ENCODE measurements at places on chromosomes 13 and 19. TPM values are rescaled to one million over a fixed set of nuclear protein-coding genes. Genes with fewer than 3 reads are reported as not detected.

DNA sequence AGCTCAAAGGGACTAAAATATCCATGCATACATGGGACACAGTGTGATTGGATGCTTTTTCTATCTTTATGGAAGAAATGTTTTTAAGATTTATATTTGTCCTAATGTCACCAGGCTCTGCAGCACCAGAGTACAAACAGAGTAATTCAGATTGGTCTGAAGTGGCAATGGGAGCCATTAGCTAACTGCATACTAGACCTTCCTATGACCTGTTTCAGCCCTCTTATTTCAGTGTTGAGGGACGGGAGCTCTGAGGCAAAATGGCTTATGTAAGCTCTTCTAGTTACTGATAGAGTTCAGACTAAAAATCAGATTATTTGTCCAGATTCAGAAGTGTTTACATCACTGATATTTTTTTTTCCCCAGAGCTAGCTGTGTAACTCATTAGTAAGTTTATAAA lies 4.9 kb downstream of the SLAIN1 start:
- no peak for DNase-seq

DNA sequence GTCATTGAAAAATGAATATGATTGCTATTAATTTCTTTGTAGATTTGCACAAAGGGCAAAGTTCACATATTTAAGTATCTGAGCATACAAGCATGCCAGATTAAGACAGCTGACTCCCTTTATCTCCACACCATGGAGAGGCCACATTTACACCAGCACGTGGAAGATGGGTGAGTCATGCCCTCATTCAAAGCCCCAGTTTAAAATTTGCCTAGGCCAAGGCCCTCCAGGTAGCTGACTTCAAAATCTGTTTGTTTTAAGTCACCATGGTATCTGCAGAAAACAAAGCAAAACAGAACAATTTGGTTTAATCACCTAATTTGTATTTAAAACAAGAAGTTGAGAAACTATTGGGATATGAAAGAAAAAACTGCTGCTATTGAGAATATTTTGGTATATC lies 109.2 kb downstream of the ESD start:
- no peak for DNase-seq

DNA sequence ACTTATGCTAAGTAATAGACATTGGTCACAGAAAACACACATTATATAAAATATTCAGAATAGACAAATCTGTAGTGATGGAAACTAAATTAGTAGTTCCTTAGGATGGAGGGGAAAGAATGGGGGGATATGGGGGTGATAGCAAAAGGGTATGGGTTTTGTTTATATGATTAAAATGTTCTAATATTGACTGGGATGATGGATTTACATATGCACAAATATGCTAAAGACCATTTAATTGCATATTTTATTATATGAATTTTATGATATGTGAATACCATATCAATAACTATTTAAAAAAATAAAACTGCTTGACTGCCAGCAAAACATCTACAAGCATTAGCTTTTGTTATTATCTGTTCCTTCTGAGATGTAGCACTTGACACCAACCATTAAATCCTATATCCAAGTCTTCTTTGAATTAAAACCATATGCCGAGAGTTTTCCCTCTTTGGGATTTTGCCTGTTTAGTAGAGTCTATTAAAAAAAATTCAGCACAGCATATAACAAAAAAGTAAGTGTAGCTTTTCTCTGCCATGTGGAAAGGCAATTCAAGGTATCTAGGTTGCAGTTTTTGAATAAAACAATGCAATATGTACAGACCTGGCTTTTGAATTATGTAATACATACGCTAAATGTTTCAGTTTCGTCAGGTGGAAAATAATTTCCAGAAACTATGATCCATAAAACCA lies 2584.1 kb upstream of the PCDH20 start:
- DNase-seq, result no peak

GRCh38 chr13:99757756-99758459 lies 213.7 kb downstream of the ZIC5 start:
- no peak for DNase-seq

GRCh38 chr13:26837997-26838396 lies 77.4 kb upstream of the GPR12 start:
- DNase-seq, result no peak

DNA sequence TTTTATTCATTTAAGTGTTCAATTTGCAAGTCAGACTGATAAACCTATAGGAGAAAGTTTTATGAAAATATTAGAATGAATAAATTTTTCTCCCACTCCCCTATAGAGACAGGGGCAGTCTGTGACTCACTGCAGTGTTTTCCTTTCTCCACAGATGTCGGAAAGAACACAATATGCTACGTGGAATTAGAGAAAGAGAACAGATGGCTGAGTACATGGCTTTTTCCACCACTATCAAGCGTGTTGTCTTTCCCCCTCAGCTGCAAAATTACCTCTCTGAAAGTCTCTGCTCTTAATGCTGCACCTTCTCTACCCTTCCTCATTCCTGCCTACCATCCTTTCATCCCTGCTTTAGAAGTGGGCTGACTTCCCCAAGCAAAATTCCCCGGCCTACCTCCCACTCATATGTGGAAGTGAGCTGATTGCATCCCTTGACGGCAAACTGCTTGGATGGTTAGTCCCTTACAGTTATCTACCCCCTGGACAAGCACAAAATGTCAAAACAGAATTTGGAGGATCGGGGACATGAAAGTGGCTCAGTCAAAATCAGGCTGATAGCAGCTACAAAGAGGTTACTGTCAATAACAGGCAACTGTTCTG lies 30.0 kb downstream of the FLT1 start:
- no peak for DNase-seq

DNA sequence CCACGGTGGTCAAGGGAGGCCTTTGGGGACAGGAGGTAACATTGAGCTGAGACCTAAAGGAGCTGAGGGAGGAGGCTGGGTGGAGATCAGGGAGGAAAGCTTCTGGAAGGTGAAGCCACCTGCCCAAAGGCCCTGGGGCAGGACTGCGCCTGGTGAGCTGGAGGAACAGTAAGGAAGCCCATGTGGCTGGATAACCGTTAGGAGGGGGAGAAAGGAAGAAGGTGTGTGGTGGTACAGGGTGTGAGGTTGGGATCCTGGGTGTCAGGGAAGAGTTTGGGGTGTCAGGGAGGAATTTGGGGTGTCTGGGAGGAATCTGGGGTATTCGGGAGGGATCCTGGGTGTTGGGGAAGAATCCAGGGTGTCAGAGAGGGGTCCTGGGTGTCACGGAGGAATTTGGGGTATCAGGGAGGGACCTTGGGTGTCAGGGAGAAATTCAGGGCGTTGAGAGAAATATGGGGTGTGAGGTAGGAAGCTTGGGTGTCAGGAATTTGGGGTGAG lies 695 bp downstream of the TICAM1 start:
- DNase-seq, result no peak

DNA sequence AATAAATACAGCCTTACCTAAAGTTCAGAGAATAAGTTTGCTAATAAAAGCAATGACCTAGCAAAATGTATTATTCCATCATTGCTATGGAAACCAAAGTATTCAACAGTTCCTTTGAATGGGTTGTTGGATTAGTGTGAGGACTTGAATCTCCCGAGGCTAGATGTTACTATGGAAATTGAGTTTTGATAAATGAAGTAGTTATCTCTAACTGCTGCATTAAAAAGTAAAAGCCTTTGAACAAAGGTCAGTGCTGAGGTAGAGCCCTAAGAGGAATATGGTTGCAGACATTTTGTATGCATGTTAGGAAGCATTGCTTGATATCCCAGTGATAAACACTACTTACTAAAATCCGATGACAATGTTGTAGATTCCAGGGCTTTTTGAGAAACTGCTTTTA lies 6.2 kb downstream of the KLF5 start:
- DNase-seq, result no peak

GRCh38 chr13:30193279-30194234 lies 113.8 kb downstream of the KATNAL1 start:
- DNase-seq, result no peak

GRCh38 chr13:63460462-63461090 lies 2044.9 kb upstream of the PCDH20 start:
- no peak for DNase-seq

- no peak for DNase-seq
Measured at GRCh38 chr13:112759053-112759452, 69.2 kb downstream of the ATP11A start.

DNA sequence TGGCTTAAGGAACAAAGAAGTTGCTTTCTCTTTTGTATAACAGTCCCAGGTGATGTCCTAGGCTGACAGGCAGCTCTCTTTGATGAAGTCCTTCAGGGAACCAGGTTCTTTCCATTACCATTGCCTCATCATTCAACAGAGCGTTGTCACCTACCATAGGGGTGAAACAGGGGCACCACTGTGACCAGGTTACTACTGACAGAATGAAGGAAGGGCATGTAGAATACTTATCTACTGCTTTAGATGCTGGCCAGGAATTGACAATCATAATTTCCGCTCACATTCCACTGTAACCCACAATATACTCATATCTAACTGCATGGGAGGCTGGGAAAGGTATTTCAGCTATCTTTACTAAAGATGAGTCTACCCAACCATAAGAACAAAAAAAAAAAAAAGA lies 148.0 kb upstream of the FNDC3A start:
- DNase-seq, result no peak

GRCh38 chr13:43770871-43771270 lies 15.9 kb downstream of the ENOX1 start:
- no peak for DNase-seq

DNA sequence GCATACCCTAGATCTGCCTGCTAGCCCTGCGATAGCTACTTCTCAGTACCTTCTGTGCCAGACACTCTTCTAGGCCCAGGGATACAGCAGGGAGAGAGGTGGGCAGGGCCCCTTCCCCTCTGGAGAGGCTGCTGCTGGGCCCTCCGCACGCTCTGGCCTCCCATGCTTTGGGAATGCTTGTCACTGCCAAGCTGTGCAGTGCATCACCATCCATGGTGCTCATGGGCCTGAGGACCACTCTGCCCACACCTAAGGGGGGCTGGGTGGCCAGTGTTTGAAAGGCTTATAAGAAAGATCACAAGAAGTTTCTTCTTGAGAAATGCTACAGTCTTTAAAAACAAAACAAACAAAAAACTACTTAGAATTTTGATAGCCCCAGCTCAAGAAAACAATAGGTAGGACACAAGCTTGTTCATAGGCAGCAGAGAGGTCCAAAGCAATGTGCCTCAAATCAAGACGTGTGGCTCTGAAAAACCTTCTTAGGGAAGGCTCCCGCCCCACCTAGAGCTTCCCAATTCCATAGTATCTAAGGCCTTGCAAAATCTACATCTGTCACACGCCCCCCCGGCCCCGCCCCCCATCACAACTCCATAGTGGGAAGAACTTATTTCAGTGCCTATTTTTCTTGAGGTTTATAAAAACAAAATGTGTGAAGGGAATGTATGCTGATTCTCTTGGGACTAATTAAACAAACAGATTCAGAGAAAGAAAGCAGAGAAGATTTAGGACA lies 145.8 kb downstream of the TM9SF2 start:
- DNase-seq, result no peak

DNA sequence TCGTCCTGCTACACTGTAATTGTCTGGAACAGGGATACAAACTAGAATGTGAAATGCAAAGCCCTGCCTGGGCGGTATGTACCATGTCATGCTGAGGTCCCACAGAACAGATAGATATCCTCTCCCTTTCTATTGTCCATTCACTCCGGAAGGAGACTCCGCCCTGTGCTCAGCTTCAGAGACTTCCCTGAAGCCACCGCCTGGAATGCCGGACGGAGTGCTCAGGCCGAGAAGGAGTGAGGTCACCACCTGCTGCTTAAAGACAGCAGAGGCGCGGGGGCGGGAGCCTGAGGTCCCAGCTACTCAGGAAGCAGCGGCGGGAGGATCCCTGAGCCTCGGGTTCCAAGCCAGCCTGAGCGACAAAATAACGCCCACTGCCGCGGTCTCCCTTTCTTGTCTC lies 890 bp upstream of the ZNF611 start:
- DNase-seq, result no peak

DNA sequence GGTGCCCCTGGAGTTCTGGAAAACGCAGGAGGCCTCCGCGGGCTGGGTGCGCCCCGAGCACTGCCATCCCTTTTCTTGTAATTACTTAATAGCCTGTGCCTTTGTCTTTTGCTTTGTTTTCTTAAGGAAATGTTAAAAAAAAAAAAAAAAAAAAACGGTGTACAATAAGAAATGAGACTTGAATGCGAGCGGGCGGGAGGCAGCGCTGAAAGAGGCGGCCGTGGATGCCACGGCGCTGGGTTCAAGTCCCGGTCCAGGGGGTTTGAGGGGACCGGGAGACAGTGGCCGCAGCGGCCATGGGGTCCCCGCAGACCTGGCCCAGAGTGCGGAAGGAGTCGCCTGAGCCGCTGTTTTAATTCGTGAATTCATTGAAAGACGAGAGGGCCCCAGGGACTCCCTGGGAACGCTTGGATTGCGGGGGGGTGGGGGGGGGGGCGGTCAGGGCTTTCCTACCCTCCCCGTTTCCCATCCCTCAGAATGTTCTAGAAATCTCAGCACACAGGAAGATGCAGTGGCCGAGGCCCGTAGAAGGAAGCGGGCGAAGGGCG lies 349.2 kb upstream of the ARGLU1 start:
- DNase-seq, result no peak

DNA sequence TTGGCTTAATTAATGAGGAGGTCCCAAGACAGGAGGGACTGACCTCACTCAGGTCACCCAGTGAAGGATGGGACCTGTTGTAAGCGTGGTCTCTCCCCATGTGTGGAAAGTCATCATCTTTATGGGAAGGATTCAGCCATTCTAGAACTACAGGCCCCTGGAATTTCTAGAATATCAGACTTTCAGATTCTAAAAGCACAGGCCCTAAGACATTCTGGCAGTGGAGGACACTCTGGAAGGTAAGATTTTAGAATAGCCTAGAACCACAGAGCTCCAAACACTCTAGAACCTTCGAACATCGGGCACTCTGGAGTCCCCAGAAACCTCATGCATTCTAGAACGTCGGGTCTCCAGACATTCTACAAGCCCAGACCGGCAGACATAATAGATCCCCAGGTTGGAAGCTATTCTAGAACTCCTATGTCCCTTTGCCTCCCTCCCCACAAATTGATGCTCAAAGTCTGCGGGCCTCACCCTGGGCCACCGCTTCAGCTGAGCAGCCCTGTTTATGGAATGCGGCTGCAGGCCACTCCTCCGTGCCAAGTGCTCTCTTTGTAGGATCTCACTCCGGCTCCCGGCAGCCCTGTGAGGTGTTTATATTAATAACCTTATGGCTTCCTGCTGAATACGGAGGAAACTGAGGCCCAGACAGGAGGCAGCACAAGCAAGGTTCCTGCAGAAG lies 1.9 kb upstream of the KLK15 start:
- DNase-seq, result no peak

GRCh38 chr13:21232599-21232998 lies 56.1 kb downstream of the MRPL57 start:
- no peak for DNase-seq

- DNase-seq, result no peak
Measured at GRCh38 chr13:51325837-51326236, 13.7 kb upstream of the SERPINE3 start.

GRCh38 chr13:98033277-98034247 lies 80.1 kb downstream of the IPO5 start:
- DNase-seq, result no peak

- no peak for DNase-seq
Measured at GRCh38 chr13:72259528-72259927, 392.5 kb upstream of the DACH1 start.

The BRSK1 gene
- 6.8 TPM for total RNA-seq

The ATP13A1 gene
- 105 TPM for total RNA-seq

The MBD3L3 gene
- total RNA-seq, result not detected

The COX6B1 gene
- total RNA-seq, result 429 TPM

The TUBA3C gene
- not detected for total RNA-seq

The MEIOSIN gene
- not detected for total RNA-seq

The CLEC4G gene
- total RNA-seq, result not detected

The ZNF699 gene
- total RNA-seq, result 9.2 TPM

The APOC4 gene
- not detected for total RNA-seq

The SHISA2 gene
- 0.35 TPM for total RNA-seq
